ENCODE measurements at places on chromosomes 1 and 21. TPM values are rescaled to one million over a fixed set of nuclear protein-coding genes. Genes with fewer than 3 reads are reported as not detected.
A peak's percentile ranks its signal among the peaks of the same experiment; 100 is the strongest.

The CRYAA gene
- not detected for total RNA-seq

The RCC2 gene
- total RNA-seq, result 234 TPM

GRCh38 chr1:164886101-164886500, 327.1 kb downstream of the PBX1 start:
- H3K4me3 ChIP-seq, result no peak overlapping the region
- no peaks in the 10 kb centered on the region for H3K36me3 ChIP-seq
- no peak overlapping the region for H3K27ac ChIP-seq
- no peaks in the 10 kb centered on the region for H3K4me1 ChIP-seq
- no peaks in the 10 kb centered on the region for H3K27me3 ChIP-seq

DNA sequence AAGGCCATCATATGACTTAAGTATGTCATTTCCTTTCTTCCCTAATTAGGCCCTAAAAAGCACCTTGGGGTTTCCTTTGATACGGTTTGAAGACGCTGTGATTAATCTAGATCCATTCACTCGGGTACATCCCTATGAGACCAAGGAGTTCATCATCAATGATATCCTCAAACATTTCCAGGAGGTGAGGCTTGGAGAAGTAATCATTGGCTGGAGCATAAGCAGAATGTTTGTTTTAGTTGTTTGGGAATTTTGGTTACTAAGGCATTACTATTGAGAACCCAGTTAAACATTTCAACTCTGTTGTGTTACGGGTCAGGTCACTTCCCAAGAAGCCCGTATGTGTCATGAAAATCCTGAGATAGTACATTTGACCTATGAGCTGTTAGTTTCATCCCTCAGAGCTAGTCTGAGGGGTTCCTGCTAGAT, 185.2 kb downstream of the VPS13D start:
- no peak overlapping the region for H3K4me3 ChIP-seq
- DNase-seq, result no peak
- H3K4me1 ChIP-seq, result peaks cover 13% of the 10 kb centered on the region
- H3K27ac ChIP-seq, result peak overlapping the region; percentile 26

The UBAP2L gene
- total RNA-seq, result 277 TPM
